ENCODE measurements at places on chromosomes 3 and 15. TPM values are rescaled to one million over a fixed set of nuclear protein-coding genes. Genes with fewer than 3 reads are reported as not detected.
A peak's percentile ranks its signal among the peaks of the same experiment; 100 is the strongest.

The GOLGA6L7 gene
- not detected for total RNA-seq

- no peak for DNase-seq
These were observed 19.5 kb downstream of the AMOTL2 start for GRCh38 chr3:134354612-134355251.

DNA sequence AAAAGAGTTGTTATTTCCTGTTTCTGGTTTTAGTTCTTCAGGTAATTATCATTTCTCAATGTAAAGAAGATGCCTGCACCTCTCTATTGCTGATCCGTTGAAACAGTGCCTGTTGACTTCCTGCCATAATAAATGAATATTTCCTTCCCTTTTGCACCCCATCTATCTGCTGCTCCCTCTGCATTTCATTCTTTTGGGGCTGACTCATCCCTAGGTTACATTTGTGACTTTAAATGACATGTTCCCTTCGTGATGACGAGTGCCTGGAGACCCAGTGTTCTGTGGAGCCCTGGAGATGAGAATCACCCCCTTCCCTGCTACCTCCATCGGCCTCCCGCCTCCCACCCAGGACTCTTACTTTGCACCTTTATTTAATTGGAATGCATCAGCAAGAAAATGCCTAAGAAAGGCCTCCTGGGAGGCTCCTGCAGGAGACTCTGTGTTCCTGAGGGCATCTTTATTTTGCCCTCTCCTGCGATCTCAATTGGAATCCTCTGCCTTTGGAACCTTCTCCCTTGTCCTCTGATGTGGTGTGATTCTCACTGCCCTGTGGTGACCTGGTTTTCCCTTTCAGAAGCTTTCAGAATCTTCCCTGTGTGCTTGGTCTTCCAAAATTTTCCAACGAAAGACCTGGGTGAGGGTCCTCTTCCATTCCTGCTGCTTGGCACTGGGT lies 13.7 kb downstream of the LRRK1 start:
- DNase-seq = no peak

DNA sequence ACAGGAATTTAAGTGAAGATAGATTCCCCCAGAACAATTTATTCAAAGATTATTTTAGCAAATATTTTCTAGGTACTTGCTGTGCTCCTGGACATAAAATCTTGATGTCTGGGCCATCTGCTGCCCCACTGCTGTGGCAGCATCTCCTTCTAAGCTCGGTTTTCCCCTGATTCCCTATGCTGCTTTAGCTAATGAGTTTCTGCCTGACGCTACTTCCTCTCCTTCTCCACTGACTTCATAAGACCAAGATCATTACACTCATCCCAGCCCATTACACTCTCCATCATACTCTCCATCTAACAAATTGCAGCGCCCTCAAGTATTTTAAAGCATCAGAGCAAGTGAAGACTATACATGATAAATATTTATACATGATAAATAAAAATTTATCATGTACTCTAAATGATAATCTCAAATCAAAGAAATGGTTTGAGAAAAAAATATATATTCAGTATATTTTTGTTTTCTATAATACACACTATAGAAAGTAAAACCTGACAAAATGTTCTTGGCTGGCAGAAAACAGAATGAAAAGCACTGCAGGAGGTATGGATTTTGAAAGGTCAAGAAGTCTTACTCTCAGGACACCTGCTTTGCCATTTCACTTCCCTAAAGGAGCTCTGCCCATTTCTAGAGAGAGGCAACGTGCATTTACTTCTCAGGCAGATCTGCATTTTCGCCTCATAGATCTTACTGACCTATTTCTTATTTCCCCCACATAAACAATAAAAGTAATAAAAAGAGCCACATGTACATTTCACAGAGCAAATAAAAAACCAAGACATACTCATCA lies 232.0 kb downstream of the KCNMB2 start:
- no peak for DNase-seq

GRCh38 chr15:30922480-30923311 lies 19.0 kb downstream of the FAN1 start:
- DNase-seq = peak; percentile 69

DNA sequence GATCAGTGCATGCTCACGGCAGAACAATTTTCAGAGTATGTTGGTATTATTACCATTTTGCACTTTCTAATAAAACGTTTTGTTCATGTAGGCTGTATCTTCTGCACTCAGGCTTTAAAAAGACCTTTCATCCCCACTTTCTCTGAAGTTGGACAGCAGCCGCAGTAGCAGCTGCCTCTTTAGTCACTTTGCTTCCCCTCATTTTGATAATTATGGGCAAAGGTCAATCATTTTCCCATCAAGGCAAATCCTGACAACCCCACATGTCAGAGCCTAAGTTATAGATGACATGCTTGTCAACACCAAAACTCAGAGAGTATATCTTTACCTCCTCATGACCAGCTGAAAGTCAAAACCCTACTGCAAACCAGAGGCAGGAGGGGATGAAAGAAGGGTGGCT lies 99.7 kb downstream of the ROBO2 start:
- DNase-seq = no peak

Measured in sciatic nerve (tissue), 2 donors.